ENCODE measurements at places on chromosomes 16 and 17.

DNA sequence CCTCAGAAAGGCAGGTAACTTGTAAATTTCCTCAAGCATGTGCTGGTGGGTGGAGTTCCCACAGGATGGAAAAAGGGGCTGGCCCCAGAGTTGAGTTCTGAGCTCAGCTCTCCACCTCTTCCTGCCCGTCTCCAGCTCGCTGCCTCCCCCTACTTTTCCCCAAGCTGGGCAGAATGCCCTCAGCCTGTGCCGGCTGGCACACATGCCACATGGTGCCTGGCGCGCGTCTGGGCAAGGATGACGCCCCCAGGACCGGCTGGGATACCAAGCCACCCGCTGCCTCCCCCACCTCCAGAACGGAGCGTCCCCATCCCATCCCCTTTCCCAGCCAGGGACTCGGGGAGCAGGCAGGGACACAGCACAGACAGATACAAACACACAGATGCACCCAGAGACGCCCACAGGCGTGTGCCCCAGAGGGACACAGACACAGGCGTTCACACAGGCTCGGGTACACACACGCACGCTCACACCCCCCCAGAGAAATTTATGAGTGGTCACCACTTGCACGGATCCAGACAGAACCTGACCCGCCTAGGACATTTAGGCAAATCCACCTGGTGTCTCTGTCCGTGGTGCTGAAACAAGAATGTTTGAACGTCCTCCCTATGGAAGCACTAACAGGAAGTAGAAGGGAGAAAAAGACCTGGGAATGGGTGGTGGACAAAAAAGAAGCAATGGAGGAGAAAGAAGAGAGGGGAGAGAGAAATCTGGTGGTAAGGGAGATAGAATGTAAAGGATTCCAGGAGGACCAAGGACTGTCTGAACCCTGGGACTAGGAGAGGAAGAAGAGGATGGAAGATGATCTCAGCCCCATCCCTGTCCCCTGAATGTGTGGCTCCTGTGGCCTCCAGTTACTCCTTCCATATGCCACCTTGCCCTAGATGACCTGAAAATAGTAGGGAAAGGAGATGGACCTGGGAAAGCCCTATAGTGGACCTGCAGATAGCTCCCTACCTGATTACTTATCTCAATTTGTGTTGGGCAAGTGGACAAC is 15.5 kb downstream of the NEUROD2 start:
- ATAC-seq = no peak

GRCh38 chr17:1060991-1061390 is 64.1 kb downstream of the TIMM22 start:
- peak; percentile 98 for ATAC-seq

DNA sequence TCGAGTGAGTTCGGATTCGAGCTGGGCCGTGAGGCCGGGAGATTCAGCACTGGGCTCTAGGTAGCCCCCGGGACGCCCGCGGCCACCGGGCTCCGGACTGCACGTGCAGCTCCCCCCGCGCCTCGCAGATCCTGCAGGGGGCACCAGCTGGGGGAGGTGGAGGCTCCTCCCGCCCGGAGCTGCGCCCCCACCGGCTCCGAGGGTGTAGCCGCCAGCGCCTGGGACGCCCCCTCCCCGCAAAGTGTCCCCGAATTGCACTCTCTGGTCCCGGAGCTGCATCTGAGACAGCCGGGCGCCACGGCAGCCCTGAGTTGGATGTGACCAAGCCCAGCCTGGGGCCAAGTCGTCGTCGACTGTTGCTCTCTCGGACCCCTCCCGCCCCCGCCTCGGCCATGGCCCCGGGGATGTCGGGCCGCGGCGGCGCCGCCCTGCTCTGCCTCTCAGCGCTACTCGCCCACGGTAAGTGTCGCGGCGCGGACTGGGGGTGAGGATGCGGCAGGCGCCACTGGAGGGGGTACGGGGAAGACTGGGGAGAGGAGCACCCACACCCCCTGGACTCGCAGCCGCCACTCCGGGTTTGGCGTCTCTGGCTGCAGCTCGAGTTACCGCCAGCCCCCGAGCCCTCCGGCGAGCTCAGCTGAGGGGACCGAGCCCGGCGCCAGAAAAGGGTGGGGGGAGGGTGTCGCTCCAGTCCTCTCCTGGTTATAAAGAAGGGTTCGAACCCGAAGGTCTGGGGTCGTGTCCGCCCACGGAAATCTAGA is 1.5 kb downstream of the TMEM132E start:
- ATAC-seq = peak; percentile 19

- ATAC-seq = no peak
Observed at GRCh38 chr17:40597556-40598300, 32.5 kb upstream of the CCR7 start.

DNA sequence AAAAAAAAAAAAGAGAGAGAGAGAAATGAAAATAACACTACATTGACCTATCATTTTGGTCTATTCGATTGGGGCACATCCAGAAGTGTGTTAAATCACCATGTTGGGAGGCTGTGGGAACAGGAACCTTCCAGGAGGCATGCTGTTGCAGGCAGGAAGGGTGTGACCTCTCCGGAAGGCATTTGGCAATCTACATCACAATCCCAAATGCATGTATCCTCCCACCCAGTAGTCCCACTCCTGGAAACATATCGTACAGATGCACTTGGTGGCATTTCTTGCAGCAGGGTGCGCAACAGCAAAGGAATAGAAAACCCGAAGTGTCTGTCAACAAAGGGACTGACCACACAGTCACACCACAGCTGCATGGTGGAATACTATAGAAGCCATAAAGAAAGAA is 7.9 kb downstream of the PLLP start:
- ATAC-seq = peak; percentile 86

DNA sequence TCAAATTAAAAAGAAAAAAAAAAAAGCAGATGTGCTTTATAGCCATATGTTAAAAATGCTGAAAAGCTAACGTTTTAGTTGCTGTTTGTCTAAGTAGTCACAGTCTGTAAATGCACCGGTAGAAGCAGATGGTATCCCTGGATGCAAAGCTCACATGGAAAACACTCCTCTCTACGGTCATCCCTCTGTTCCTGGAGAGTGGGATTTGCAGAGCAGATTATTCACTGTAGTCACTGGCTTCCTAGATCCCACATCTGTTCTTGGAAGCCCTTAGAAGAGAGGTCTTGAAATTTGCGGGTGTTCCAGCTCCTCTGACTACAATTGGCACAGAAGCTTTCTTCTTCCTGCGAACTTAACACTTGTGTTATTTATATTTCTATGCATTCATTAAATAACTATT is 186.6 kb downstream of the PMP22 start:
- no peak for ATAC-seq

All from esophagus mucosa (tissue), 1 donor.